ENCODE measurements at places on chromosomes 2 and 18. TPM values are rescaled to one million over a fixed set of nuclear protein-coding genes. Genes with fewer than 3 reads are reported as not detected.

GRCh38 chr2:218755198-218755566 is 26.8 kb upstream of the CYP27A1 start:
- DNase-seq, result no peak

- DNase-seq, result peak; percentile 43
Observed at GRCh38 chr18:12376034-12376753, 833 bp downstream of the AFG3L2 start.

The DNER gene
- 1.3 TPM for total RNA-seq

The CCDC142 gene
- 23.9 TPM for total RNA-seq

DNA sequence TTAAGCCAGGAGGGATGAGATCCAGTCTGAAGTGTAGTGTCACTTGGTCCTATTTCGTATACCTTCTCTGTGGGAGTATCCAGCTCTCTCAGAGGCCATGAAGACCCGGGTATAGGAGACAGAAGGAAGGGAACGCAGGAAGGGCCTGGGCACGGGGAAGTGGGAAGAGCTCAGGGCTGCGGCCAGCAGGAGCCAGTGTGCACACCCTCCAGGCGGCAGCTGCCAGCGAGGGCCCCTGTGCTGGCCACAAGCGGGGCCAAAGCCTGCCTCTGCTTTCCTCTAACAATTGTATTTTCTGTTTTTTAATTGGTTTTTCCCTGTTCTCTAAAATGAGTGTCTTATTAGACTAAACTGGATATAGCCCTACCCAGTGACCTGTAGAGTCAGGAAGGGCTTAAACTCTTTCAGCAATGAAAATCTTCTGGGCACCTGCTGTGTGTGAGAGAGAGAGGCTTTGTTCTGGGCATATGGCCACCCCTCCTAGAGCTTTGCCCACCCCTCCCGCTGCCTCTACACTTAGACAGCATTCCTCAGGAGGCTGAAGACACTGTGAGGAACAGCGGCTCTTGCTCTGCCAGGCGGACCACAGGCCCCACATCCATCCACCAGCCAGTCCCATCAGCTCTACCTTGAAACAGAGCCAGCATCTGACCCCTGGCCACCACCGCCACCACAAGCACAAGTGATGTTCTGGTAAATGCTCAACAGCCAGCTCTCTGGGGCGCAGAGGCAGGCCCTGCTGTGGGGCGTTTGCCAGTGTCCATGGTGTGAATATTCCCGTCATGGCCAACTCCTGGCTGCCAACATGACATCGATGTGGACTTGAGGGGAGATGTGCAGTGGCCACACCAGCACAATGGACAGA is 9.5 kb downstream of the GPR17 start:
- peak; percentile 4 for DNase-seq

The CRYGD gene
- total RNA-seq, result not detected

DNA sequence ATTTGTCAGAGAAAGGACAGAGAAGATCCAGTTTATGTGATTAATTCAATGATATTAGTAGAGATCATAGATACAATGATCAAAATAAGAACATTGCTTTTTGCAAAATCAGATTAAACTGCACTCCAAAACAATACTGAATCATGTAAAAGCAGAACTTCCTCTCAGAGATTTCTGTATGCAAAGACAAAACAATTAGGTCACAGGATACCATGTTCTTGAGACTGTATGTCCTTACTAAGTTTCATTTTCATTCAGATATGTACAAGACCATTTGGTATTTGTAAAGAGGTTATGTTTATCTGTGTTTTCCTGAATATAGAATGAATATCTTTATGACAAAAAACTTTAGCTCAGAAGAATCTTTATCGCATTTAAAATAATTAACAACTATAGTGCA is 161.8 kb downstream of the DLGAP1 start:
- no peak for DNase-seq

DNA sequence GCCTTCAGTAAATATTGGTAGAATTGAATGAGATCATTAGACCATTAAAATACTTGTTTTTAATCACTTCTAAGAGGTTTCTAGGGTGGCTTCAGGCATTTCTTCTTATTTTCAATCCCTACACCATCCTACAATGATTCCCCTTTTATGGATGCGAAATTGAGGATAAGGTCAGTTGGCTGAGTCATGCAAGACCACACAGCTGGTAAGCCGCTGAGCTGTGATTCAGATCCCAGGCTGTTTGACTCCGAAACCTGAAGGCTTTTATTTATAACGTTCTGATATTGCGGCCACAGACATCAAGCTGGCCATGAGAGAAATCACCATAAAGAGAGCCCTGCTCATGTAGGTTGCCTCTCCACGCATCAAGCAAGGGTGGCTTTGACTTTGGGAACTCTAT is 133.4 kb downstream of the VAPA start:
- DNase-seq, result no peak

DNA sequence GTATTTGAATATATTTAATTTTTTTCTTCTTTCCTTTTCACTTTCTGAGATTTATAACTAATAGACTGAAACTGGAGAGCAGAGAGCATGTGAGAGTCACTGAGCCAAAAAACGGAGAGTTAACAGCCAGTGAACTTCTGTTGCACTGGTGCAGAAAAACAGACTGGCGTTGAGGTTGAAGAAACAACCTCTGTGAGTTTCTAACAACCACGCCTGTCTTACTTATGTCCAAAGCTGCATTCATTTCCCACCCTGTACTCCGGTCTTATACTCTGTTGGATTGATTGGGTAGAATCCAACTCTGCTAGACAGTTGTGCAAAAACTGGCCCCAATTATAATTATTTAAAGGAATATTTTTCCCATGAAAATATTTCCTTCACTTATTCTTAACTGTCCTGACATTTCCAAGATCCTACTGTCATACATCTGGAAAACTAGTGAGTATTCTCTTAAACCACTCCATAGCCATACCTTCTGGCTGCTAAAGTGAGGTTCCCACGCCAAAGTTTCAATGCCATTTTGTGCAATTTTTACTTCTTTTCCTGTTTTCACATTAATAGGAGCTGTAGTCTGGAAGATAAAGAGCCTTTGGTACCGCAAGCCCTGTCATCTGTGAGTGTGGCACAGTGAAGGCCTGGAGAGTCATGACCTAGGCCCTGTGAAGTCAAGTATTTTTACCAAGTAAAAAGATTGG is 9.4 kb downstream of the CYP1B1 start:
- DNase-seq, result no peak

Measured in left colon (tissue), 2 donors.